ENCODE measurements at places on chromosomes 6 and 20.

- DNase-seq: no peak
These were observed 802 bp upstream of the FERMT1 start for GRCh38 chr20:6123649-6124014.

DNA sequence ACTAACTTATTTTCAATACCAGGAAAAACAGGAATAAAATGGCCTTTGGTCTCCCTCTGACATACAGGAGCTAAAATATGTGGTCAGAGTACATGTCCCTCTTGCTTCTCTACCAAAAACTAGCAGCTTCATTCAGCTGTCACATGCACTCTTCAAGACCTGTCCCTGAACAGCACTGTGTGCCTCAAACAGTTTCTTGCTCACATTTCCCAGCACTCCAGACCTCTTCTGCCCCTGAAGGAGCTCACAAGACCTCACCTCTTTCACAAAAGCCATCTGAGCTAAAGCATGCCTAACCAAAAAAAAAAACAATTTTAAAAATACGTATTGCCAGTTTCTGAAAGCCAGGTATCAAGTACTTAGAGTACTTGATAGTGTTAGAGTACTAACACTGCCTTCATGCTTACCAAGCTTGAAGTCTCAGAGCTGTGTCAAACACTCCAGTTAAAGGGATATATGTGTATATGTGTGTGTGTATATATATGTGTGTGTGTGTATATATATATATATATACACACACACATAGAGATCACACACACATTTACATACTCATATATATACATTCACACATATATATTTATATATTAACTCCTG lies 148.3 kb upstream of the POU3F2 start:
- DNase-seq: no peak

DNA sequence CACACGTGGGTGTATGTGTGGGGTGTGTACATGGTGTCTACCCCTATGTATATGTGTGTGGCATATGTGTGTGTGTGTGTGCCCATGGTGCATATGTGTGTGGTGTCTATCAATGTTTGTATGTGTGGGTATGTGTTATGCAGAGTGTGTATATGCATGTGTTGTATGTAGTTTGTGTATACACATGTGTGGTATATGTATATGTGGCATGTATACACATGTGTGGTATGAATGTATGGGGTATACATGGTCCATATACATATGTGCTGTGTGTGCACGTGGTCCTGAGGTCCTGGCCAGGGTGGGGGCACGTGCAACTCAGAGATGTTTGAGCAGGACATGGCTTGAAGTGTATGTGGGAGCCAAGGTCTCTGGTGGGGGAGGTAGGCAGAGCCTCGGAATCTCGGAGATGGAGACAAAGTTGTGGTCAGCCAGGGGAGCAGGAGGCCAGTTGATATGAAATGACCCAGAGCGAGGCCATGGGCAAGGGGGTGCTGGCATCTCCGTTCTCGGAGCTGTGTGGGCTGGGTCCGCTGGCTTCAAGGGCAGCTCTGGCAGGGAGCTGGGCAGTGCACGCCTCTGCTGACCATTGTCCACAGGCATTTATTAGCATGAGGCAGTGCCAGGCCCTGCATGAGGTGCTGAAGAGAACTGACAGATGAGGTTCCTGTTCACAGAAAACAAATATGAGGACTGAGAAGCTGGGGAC lies 276.2 kb upstream of the CHD6 start:
- no peak for DNase-seq

GRCh38 chr6:16684896-16685554 lies 76.2 kb downstream of the ATXN1 start:
- DNase-seq: no peak

- DNase-seq: no peak
These were observed 439.0 kb upstream of the JAG1 start for GRCh38 chr20:11112832-11113231.

DNA sequence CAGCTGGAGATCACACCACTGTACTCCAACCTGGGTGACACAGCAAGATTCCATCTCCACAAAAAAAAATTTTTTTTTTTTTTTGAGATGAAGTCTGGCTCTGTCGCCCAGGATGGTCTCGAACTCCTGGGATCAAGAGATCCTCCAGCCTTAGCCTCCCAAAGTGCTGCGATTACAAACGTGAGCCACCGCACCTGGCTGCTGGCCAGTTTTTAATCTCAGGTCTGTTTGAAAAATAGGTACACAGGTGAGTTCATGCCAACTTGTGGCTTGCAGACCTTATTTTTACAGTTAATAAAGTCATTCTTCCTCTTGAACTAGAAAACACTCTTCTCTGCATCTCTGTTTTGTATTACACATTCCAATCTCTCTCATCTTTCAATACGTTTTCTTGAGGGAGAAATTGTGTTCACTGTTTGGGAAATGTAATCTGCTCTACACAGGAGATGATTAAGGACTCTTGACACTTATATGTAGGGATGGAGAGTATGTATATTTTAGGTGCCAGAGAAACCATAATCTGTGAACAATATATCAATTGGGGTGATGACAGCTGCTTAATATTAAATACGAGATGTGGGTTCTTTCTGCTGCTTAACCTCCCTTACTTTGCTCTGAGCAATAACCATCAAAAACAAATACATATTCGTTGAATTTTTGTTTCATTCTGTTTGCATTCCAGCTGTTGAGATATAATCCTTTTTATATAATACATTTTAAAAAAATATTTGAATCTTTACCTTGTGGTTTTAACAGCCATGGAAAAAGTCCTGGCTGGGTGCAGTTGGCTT lies 17.7 kb upstream of the RIPOR3 start:
- DNase-seq: no peak

DNA sequence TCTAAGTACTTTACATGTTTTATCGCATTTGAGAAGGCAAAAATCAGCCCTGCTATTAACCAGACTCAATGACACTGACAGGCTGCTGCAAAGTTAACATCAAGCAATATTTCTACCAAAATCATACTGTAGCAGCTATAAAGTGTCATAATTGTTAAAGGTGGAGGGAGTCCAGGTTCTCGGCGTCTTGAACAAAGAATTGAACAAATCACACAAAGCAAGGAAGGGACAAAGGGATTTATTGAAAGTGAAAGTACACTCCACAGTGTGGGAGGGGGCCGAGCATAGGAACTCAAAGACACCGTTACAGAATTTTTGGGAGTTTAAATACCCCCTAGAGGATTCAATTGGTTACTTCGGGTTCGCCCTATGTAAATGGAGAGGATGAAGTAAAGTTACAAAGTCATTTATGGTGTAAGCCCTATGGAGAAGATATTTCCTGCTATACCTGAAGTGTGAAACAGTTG lies 12.9 kb upstream of the ZNF391 start:
- no peak for DNase-seq

DNA sequence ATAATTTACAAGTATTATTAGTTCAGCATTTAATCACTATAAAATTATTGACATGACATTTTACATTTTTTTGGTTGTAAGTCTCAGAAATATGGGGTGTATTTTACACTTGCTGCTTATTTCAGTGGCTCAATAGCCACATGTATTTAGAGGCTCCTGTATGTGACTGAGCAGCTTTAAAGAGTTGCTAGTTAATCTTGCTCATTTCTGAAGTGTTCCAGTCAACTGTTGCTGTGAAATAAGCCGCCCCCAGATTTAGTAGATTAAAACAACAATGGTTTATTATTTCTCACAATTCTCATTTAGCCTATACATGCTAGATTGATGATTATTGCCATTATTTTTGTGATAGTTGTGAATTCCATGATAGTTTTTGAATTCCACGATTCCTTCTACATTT lies 23.0 kb downstream of the CD109 start:
- DNase-seq: no peak

DNA sequence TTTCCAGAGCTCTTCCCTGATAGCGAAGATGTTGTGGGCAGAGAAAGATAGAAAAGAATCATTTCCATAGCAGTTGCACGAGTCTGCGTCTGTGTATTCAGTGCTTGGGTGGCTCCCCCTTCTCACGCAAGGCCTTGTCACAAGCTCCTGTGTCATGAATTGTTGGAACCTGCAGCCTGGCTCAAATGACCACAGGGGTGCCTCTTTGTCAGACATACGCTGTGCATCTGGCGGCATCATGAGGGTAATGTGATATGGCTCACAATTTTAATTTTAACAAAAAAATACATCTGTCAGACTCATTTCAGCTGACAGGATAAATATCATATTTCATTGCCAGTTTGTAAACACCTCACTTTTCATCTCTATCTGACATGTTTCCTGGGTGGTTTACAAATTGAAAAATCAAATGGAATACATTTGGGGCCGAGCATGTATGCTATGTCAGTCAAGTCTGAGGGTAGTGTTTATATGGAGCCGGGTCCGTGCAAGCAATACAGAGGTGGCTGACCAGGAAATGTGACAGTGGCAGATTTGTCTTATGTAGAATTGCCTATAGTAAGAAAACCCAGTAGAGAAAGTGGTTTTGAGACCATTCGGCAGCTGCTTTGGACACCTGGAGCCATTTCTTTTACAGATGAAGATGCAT lies 90.9 kb downstream of the CAP2 start:
- no peak for DNase-seq

GRCh38 chr6:57089265-57089664 lies 723 bp upstream of the ZNF451 start:
- DNase-seq: no peak

DNA sequence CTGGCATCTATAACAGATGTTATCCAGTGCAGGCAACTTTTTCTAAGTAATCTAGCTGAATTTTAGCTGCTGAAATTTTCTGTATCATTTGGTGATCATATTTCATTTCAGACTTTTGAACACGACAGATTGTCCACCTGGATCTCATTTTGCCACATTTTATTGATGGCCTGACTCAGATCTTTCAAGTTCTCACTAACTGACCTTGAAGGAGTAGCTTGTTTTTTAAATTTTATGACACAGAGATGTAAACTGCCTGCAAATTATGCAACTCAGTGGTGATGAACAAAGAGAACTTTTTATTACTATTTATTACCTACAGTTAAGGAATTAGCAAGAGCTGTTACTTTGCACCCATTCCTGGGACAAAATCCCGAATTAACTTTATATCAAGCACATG lies 366.4 kb downstream of the PAX1 start:
- no peak for DNase-seq

GRCh38 chr20:17940224-17940971 lies 28.2 kb downstream of the SNX5 start:
- no peak for DNase-seq

DNA sequence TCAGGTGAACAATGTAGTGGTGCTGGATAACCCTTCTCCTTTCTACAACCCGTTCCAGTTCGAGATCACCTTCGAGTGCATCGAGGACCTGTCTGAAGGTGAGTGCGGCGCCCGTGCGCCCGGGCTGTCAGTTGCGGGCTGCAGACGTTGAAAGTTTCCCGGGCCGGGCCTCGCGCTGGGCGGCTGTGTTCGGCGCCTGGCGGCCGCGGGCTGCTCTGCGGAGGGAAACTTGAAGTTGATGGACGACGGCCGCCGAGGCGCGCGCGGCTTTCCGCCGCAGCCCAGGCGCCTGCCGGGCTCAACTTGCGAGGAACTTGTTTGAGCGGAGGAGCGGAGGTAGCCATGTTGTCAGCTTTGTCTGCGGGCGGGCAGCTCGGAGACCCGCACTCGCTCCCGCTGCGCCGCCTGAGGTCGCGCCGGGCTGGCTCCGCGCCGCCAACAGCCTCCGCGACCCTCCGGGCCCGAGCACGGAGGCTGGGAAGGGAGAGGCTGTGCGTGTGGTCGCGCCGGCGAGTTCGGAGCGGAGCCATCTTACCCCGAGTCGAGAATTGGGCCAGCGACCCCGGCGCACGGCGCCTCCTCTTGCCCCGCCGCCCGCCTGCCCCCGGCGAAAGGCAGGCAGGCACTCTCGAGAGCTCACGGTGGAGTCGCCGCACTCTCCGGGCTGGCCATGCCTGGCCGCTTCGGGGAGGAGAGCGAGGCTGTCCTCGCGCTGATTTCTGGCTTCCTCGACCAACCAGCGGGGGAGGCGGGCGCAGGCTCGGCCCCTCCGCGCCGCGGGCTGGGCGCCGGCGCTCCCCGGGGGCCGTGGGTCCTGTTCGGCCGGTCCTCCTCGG lies 691 bp downstream of the ASF1A start:
- peak; percentile 26 for DNase-seq

GRCh38 chr6:11320914-11321597 lies 88.6 kb upstream of the NEDD9 start:
- no peak for DNase-seq

DNA sequence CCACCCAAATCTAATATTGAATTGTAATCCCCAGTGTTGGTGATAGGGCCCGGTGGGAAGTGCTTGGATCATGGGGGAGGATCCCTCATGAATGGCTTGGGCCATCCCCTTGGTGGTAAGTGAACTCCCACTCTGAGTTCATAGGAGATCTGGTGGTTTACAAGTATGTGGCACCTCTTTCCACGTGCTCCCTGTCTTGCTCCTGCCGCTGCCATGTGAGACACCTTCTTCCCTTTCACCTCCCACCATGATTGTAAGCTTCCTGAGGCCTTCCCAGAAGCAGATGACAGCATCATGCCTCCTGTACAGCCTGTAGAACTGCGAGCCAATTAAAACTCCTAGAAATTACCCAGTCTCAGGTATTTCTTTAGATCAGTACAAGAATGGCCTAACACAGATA lies 150.8 kb downstream of the SH3BGRL2 start:
- no peak for DNase-seq

- DNase-seq: no peak
These were observed 526 bp downstream of the SULF2 start for GRCh38 chr20:47784599-47785310.

- no peak for DNase-seq
These were observed 40.4 kb upstream of the GFRAL start for GRCh38 chr6:55286824-55287223.

DNA sequence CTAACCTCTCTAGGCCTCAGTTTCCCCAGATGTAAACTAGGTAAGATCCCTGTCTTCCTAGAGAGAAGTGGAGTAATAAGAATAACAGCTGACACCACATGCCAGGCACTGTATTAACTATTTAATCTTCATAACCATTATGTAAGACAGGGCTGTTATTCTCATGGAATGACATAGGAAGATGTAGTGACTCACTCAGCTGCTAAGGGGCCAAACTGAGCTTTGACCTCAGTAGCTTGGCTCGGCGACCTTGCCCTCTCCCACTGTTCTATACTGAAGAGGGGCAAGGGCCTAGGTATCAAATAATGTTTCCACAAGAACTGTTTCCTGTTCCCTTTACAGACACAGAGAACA lies 2.9 kb upstream of the MDGA1 start:
- DNase-seq: no peak

DNA sequence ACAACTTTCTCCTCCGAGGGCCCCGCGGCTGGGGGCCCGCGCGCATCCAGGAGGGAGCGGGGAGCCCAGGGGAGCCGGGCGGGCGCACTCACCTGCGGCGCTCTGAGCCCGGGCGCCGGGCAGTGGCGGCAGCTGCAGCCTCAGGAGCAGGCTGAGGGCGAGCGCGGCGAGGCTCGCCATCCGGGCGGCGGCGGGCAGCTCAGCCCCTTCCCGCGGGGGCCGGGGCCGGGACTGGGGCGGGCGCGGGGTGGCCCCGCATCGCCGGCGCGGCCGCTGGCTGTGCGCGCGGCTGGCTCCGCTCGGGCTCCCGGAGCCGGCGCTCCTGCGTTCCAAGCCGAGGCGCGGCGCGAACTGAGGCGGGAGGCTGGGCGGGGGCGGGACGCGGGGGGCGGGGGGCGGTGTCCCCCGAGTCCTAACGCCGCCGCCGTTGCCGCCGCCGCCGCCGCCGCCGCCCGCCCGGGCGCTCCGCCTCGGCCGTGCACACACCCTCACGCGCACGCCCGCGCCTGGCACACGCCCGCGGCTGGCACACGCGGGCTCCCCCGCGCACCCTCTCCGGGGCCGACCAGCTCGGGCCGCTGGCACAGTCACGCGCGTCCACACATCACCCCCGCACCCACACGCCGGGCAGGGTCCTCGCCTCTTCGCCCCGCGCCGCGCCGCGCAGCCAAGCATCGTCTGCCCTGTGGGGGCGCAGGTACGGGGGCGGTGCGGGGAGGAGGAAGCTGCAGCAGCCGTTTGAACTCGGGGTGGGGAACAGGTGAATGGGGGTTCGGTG lies at the start of gene PTPRT:
TSS of gene PTPRT (minus strand) at position 353 of the 778 bp plus-strand sequence. CDS start at position 180, 173 bp downstream.
- DNase-seq: no peak

- no peak for DNase-seq
These were observed 120.3 kb upstream of the LGSN start for GRCh38 chr6:63440057-63440456.
